Left forelimb (tissue), 1 donor: ENCODE measurements at places on chromosomes 12 and 14.

GRCh38 chr12:89765959-89766824 is 57.6 kb upstream of the ATP2B1 start:
- no peak for DNase-seq

DNA sequence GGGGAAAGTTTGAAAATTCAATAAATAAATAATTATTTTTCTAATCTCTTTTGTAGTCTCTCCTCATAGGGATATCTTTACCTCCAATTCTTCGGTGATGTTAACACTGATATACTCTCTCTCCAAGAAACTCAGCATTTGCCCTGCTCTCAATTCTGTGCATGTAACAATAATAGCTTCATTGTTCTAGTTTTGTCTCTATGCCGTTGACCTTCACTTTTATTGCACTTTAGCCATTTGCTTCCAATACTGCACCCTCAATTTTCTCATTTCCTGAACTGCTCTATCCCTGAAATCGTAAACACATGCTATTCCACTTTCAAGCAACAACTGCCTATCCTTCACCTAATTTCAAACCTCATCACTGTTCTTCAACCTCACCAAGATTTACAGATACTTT is 645.0 kb downstream of the C12orf50 start:
- no peak for DNase-seq

GRCh38 chr12:117130801-117131200 is 31.6 kb upstream of the TESC start:
- no peak for DNase-seq

DNA sequence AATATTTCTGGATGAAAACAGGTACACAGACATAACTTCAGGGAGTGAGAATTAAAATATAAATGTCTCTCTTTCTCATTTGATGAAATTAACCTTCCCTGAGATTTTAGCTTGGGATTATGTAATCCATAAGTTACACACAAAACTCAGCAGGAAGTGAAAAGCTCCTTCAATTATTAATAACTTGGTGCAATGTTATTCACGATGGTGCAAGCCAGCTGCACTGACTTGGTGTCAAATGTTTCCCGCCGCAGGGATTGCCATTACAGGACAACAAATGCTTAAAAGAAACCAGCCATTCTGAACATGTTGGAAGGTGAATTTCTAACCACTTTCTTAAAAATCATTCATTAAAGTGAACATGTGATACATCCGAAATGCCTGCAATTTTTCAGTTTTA is 250.4 kb downstream of the FOXN3 start:
- no peak for DNase-seq

GRCh38 chr14:77051116-77051515 is 22.6 kb upstream of the IRF2BPL start:
- no peak for DNase-seq

DNA sequence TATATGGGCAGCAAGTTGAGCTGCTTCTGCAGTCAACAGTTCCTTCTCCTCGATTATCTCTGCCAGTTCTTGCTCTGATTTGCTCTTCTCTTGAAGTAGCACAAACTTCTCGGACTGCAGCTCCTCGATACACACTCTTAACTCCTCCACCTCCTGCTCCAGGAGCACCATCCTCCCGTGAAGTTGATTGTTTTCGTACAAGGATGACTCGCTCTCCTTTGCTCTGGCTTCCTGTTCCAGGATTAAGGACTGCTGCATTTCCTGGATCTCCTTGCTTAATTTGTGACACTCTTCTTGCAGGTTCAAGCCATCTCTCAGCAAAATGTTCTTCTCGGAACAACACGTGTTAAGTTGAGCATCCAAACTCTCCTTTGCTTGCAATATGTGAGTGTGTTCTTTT is 56.2 kb upstream of the VPS33A start:
- no peak for DNase-seq

DNA sequence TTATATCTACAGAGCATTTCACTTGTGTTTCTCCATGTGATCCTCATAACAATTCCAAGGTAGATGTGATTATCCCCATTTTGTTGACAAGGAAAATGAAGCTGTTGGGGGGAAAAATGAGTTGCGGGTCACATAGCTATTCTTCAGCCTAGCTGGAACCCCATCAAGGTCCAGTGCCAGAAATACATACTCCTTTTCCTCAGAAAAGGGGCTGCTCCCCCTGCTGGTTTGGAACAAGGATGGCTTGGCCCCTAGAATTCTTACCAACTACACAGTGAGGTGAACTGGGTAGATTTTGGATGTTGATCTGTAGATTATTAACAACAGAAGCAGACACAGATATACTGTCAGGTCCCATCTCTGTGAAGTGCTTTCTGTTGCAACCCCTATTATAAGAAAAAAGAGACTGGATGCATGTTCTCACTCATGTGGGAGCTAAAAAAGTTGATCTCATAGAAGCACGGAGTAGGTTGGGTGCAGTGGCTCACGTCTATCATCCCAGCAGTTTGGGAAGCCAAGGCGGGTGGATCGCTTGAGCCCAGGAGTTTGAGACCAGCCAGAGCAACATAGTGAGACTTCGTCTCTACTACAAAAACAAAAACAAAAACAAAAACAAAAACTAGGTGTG is 8.9 kb downstream of the IKZF4 start:
- no peak for DNase-seq

- no peak for DNase-seq
Observed at GRCh38 chr14:103232831-103233319, 101.2 kb upstream of the EIF5 start.

DNA sequence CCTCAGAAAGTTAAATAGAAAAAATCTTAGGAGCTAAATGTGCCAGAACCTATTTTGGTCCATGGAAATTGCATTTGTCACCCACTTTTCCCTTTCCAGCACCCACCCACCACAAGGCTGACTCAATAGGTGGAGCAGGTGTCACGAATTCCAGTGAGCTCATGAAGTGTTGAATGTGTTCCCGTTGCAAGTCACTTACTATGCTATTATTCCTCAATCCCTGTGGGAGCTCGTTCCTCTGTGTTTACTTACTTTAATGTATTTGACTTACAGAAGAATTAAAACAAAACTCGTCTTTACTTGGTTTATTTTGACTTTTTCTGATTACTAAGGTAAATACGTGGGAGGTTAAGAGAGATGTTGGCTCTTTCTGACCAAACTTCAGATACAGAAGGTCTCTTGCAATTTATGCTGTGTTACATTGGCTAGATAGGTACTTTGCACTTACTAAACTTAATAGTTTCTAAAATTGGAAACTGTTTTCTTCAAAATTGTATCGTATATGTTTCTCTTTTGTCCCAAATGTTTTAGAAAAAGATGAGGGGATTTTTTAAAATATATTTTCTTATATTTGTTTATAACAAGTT is 269.4 kb upstream of the NOVA1 start:
- no peak for DNase-seq

DNA sequence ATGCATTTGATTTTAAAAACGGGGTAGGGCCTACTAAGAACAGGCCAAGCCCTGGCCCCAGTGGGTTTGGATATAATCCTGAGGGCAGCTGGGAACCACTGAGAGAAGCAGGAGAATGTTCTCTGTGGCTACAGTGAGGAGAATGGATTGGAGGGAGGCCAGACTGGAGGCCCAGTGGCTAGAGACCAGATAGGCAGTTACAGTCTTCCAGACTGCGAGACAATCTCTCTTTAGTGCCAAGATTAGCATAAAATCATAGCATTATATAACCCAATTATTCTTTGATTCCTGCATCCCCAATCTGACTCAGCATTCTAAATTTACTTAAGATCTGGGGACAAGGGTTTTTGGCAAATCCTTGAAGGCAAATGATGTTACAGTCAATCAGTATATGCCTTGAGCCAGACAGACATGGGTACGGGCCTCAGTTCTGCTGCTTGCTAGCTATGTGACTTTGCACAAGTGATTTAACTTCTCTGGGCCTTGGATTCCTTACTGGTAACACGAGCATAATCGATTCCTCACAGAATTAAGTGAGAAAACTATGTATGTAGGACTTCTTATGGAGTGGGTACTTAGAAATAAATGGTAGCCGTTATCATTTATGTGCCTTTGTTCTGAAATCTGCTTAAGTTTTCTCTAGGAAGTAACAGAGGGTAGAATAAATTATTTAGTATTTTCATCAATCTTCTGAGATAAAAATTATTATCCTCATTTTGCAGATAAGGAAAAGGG is 18.3 kb downstream of the NINJ2 start:
- DNase-seq: no peak

- no peak for DNase-seq
Observed at GRCh38 chr14:21802441-21802840, 128.8 kb upstream of the OR4E1 start.

DNA sequence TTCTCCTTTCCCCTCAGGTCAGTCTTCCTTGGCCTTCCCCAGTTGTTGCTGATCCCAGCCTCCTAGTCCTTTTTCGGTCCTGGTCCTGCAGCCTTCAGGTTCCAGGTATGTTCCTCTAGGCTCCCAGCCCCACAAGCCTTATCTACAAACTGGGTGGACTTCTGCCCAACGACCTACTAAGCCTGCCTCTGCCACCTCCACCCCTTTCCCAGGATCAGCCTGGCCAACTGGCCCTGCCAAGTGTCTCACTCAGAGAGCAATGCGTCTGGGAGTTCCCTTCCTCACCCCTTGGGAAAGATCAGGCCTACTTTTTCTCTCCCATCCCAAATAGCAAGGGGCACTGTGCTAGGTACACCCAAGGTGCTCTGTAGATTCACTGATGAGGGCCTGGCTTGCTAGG is at the start of gene SERPINA12:
TSS of gene SERPINA12 (minus strand) at position 114 of the 400 bp plus-strand sequence. CDS start 11,072 bp downstream, outside the sequence.
- no peak for DNase-seq

DNA sequence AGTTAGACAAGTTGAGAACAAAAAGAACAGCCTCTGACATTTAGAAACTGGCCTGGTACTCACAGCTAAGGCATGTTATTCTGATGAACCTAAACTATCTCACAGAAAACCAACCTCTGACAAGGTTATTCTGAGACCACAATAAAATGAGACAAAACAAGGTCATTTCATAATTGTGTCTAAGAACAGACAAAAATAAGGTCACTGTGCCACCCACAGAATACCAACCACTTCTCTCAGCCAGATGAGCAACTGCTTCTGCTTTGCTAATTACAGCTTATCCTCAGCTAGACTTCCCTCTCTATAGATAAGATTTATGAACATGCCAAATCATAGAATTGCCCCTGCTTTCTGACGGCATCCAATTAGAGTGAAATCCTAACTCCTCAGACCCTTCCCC is 52.2 kb upstream of the CRACR2A start:
- no peak for DNase-seq

- no peak for DNase-seq
Observed at GRCh38 chr12:122354958-122355641, 67.4 kb downstream of the CLIP1 start.

GRCh38 chr14:24331731-24332267 is 3.1 kb downstream of the ADCY4 start:
- no peak for DNase-seq

GRCh38 chr14:66284346-66284745 is 201.8 kb upstream of the CCDC196 start:
- DNase-seq: no peak

GRCh38 chr12:67237231-67237630 is 31.9 kb upstream of the CAND1 start:
- DNase-seq: no peak

GRCh38 chr12:131438881-131439280 is 272.0 kb upstream of the SFSWAP start:
- no peak for DNase-seq

DNA sequence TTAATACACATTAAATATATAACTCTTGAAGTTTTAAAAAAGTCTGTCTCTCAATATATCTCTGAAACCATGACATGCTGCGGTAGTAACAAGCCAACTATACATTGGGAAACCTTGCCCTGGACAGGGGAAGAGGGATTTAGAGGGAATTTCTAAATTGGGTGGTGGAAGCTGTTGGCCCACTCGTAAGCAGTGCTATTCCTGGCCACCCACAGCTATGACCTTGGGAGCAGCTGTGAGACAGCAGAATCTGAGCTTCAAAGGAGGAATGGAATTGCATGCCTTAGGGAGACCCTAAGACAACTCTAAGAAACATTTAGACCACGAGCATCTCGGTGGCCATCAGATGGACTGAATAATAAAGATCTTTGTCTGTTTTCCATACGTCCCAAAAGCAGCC is 15.8 kb upstream of the GCH1 start:
- DNase-seq: no peak

DNA sequence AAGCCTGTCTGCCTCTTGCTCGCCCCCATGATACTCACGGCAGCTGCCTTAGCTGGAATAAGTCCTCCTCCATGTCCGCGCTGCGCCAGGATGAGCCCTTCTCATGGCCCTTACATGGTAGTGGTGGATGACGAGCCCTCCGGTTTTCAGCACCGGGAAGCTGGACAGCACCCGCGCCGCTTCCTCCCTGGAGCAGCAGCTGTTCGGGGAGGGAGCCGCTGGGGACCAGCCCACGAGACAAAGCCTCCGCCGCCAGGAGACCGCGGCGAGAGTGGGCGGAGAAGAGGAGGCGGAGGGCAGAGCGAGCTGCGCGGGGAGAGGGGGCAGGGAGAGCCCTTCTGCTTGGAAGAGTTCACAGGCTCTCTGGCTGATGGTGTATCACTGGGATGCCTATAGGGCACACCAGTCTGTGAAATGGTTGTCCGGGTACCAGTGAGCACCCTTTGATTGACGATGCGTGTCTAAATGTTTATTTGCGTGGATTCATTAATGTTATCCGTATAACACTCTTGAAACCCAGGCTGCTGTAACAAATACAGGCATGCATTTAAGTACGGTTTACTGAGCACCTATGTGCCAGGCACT is at the start of gene SVOP:
TSS of gene SVOP (minus strand) at position 273 of the 585 bp plus-strand sequence. CDS start at position 73, 200 bp downstream.
- DNase-seq: peak; percentile 88

- no peak for DNase-seq
Observed at GRCh38 chr12:14802721-14803010, 612 bp downstream of the WBP11 start.

DNA sequence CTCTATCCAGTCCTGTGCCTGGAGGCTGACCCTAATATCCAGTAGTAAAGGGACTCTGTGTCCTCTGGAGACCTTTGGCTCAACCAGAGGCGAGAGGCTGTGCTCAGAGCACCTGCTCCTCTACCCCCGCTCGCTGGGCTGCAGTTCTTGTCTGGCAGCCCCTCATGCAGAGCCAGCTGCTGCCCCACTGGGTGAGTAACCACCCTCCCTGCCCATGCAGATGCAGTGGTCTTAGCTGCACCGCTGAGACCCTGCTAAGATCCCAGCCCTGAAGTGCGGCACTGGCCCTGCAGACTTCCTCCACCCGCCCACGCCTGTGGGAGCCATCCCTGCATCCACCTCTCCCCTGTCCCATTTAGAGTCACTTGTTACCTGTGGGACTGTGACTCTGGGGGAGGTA is 347.5 kb upstream of the SFSWAP start:
- peak; percentile 53 for DNase-seq

DNA sequence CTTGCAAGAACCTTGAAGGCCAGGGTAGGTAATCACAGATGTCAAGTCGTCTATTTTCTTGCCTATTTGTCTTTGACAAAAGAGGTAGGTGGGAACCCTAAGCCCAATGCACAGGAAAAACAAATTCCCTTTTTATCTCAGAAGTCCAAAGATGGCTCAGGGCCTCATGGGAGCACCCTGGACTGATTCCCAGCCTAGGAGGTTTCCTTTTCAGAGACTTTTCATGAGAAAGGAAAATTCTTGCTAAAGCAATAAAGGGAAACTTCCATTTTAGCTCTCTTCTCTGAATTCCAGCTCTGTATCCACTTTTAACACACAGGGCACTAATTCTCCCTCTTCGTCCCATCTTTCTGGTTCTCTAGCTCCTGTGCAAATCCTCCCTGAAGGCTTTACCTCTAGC is 1.2 kb downstream of the ZNF641 start:
- no peak for DNase-seq
